ENCODE measurements at places on chromosomes 11 and 22. TPM values are rescaled to one million over a fixed set of nuclear protein-coding genes. Genes with fewer than 3 reads are reported as not detected.

The APOA4 gene
- not detected for total RNA-seq

The NLRP14 gene
- 0.09 TPM for total RNA-seq

The CDC42EP2 gene
- total RNA-seq, result 15.0 TPM

The TMEM151A gene
- total RNA-seq, result under 0.01 TPM

The OR2AG1 gene
- not detected for total RNA-seq

The MMP27 gene
- total RNA-seq, result not detected

The MLC1 gene
- total RNA-seq, result 0.65 TPM

The MYO7A gene
- total RNA-seq, result 0.09 TPM

The HORMAD2 gene
- under 0.01 TPM for total RNA-seq

The SLC22A8 gene
- total RNA-seq, result not detected

The TAF1D gene
- 139 TPM for total RNA-seq

The PHETA2 gene
- 15.8 TPM for total RNA-seq

The MGAT3 gene
- under 0.01 TPM for total RNA-seq

The OSBPL5 gene
- total RNA-seq, result 45.0 TPM
